ENCODE measurements at places on chromosomes 16 and 17.

GRCh38 chr17:1045456-1045855 lies 48.5 kb downstream of the TIMM22 start:
- DNase-seq = no peak

- no peak for DNase-seq
These were observed 36.1 kb downstream of the B4GALNT2 start for GRCh38 chr17:49168706-49169105.

DNA sequence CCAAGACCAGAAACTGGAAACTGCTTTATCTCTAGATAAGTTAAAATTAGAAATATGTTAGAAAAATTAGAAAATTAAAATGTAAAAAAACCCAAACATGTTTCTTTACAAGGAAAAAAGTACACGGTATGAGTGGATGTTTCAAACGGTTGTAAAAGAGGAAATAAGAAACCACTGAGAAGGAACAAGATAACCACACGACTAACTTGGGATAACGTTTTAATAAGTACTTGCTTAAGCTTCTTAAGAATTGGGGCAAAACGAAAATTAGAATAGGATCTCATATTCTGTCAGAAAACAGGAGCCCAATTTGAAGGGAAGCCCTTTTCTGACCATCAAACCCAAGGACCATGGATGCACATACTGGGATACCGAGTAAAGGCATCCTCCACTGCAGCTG lies 31.0 kb downstream of the MBTPS1 start:
- no peak for DNase-seq

DNA sequence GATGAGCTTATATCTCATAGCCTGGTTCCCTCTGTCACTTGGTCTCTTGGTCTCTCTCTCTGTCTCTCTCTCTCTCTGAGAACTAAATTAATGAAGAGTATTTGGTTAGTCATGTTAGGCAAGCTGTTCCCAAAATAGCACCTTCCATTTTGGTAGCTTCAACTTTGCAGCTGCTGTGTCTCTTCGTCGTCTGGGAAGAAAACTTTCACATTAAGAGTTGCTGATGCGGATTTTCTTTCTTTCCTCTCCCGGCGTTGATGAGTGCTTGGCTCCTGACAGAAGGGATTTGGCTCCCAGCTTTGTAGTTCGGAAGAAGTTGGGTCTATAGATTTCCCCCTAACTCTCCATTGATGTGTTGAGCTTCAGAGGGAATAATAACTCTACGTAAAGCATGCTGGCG lies at the start of gene RBFOX1:
Gene RBFOX1 (plus strand): TSS at position 235 of the 400 bp plus-strand sequence.
- DNase-seq = no peak

DNA sequence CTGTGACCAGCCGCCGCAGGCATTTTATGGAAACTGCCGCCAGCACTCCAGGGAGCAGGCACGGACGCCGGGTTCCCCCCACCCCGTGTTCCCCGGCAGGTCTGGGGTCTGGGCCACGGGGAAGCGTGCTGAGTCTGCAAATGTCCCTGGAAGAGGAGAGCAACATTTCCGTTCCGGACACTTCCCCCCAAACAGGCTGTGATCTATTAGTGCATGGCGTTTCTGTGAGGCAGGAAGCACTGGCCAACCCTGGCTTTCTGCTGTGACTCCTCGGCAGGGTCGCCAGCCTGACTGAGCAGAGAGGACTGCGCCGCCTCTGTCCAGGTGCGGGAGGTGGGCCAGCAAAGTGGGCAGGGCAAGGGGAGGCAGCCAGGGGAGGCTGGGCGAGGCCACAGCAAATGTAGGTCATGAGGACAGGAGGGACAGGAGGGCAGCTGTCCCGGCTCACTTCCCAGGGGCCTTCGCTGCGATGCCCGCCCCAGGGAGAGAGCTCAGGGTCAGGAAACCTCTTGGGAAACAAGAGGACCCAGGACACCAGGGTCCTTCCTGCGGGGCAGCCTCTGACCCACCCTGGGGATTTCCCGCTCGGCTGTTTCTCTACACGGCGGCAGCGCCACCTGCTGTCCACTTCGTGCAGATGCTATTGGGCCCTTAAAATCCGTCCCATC lies 9.5 kb downstream of the FOXF1 start:
- peak; percentile 40 for DNase-seq

DNA sequence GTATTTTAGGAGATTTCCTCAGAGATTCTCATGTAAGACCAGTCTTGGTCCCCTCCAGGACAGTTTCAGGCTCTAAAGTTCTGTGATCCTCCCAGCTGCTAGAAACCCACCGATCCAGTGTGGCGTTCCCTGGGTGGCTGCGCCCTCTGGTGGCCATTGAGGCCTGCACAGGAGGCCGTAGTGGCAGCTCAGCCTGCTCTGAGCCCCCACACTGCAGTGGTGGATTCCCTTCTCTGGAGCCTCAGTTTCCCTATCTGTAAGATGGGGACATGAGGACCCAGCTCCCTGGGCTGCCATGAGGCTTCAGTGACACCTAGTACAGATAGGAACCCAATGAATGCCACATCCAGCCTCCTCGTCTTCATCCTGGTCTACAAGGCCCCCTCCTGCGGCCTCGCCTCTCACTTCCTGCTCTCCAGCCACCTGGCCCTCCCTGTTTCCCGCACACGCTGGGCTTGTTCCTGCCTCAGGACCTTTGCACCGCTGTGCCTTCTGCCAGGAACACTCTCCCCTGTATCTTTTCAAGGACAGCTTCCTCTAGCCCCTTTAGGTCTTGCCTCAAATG lies 16.5 kb downstream of the CCDC102A start:
- peak; percentile 84 for DNase-seq

DNA sequence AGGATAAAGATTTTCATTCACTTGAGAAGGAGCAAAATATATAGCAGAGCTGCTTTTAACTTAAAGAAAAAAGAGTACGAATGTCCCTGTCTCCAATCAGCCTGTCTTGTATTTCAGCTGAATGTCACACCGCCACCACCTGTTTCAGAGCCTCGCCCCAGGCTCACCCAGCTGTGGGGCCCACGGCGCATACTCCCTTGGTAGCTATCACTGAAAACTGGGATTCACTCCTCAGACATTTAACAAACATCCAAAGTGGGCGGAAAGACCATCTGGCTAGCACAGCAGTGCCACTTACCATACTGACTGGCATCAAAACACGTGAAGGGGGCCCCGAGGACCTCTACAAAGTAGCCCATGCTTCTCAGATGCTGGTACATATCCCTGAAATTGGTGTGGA lies 25.4 kb upstream of the SLC38A8 start:
- DNase-seq = no peak

GRCh38 chr16:75599452-75600277 lies 23.4 kb downstream of the ADAT1 start:
- DNase-seq = no peak

- DNase-seq = peak; percentile 92
These were observed 133.7 kb downstream of the RAB11FIP4 start for GRCh38 chr17:31524926-31525800.

GRCh38 chr16:25925421-25925820 lies 233.7 kb downstream of the HS3ST4 start:
- no peak for DNase-seq

- DNase-seq = no peak
These were observed 21.0 kb downstream of the CYB5D2 start for GRCh38 chr17:4163951-4164350.

DNA sequence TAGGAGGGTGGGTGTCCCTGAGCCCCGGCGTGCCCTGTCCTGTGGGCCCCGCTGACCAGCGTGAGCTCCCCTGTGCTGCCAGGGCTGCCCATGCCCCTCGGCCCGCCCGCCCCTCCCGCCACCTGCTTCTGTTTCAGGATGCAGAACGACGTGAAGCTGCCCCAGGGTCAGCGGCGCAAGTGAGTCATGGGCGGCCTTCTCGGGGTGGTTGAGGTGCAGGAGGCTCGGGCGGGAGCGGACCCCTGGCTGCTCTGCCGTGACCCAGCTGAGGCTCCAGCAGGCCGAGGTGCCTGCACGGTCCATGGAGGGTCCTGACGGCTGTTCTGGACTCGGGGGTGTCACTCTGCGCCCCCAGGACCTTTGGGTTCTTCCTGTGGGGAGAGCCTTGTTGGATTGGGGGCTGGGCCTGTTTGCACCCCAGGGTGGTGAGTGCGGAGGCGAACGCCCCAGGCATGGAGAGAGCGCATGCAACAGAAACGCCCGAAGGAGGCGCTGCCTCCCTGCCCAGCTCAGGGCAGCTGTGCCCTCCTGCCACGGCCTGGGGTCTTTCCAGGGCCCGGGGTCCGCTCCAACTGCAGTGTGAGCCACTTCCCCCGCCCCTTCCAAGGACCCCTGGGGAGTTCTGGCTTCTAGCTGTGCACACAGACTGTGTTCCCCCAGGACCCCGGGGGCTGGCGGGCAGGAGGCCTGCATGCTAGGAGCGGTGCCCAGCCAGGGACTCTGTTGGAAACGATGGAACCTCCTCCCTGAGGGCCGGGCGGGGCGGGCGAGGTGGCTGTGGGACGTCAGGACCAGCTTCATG lies 4.0 kb downstream of the SLC25A10 start:
- DNase-seq = no peak

DNA sequence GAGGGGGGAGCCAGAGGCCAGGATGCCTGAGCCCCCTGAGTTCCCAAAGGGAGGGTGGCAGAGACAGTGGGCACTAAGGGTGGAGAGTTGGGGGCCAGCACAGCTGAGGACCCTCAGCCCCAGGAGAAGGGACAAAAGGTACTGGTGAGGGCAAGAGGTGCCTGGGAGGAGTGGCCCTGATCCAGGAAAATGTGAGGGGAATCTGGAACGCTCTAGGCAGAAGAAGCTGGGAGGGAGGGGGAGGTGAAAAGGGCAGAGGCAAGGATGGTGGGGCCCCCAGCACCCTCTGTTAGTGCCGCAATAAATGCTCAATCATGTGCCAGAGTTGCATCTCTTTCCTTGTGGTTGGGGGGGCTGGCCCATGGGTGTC lies 1.1 kb downstream of the TCAP start:
- DNase-seq = no peak

DNA sequence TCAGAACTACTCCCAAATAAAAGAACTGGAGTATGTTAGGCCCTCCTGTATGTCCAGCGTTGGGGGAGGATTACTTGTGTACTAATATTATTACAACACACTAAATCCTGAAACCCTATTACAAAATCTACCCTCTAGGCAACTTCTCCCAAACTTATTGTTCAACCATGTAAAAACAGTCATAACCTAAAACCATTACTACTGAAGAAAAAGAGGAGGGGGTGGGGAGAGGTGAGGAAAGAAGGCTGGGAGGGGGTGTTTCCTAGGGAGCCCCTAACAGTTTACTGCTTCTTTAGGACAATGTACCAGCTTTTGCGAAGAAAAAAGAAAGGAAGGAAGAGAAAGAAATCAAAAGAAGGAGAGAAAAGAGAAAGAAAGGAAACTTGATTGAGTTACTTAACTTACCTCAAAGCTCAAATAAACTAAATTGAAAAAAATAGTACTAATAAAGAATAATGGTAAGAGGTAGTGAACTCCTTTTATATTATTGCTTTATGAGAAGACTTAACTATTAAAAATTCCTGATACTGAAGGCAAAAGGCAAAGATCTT lies 2.3 kb downstream of the SALL1 start:
- no peak for DNase-seq

DNA sequence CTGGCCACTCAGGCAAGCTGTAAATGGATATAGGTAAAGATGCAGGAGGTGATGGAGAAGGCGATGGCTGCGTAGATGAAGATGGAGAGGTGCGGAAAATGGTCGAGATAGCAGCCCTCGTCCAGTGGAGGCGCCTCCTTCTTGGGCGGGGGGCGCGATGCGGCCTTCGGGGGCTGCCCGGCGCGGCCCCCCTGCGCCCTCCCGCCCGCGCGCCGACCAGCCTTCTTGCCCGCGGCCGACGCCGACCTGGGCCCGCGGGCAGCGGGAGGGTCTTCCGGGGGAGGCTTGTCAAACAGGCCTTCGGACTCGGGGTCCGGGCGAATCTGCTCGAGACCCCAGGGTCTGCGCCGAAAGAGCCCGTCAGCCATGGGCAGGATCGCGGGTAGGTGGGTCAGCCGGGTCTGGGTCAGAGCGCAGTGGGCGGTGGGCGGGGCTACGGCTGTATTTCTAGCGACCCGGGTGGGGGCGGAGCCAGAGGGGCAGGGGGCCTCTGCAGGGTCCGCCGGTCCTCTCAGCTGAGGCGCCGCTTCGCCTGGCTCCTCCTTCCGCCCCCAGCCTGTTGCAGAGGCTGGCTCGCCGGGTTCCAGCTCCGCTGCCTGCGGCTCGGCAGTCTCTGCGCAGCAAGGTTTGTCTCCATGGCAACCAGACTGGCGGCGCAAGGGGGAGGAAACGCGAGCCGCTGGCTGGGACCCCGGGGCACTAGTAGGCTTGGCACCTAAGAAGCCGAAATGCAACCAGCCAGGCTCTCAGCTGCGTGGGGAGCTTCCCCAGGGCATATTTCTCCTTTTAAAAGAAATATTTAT lies 14.4 kb downstream of the MIS12 start:
- DNase-seq = peak; percentile 58

- DNase-seq = no peak
These were observed 57.0 kb downstream of the RAI1 start for GRCh38 chr17:17737961-17738894.

DNA sequence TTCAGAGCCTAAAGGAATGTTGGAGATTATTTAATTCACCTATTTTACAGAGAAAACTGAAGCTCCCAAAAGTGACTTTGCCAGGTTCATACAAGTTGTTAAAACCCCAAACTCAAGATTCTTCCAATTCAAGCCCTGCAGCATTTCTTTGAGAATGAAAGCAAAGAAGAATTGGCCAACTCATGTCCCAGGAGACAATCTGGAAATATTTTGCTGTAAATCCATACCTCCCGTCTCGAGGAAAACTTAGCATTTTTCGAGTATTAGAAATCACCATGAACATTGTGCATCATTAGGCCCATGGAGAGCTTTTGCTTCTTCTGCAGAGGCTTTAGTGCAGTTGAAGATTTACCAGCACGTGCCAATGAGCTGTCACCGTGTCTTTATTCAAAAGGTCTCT lies 176.4 kb upstream of the KCNJ16 start:
- no peak for DNase-seq
